ENCODE measurements at places on chromosomes 3 and 15. TPM values are rescaled to one million over a fixed set of nuclear protein-coding genes. Genes with fewer than 3 reads are reported as not detected.

GRCh38 chr3:25582242-25582641, 82.5 kb downstream of the TOP2B start:
- no peaks in the 10 kb centered on the region for H3K36me3 ChIP-seq
- DNase-seq: no peak
- H3K27ac ChIP-seq: no peak overlapping the region
- no peak overlapping the region for H3K4me3 ChIP-seq
- no peaks in the 10 kb centered on the region for H3K4me1 ChIP-seq
- no peaks in the 10 kb centered on the region for H3K27me3 ChIP-seq

The ADCY5 gene
- total RNA-seq: 5.3 TPM

The THAP10 gene
- 4.0 TPM for total RNA-seq

The ZNF770 gene
- total RNA-seq: 47.5 TPM

DNA sequence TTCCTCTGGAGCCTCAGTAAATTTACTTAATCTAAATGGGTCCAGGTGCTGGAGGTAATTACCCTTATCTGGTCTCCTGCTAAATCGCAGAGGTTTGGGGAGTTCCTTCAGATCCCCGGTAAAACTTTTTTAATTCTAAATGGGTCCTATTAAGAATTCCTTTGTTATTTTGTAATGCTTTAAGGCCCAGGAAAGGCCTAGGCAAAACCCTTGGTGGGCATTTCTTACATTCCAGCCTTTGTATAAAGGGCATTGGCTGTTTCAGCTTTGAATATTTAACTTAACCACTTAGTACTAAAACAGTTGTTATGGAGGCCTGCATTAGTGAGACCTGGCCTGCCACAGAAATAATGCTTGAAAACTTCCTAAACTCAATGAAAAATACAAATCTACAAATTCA, 14.9 kb upstream of the ZNF662 start:
- H3K27me3 ChIP-seq: no peaks in the 10 kb centered on the region
- H3K27ac ChIP-seq: no peak overlapping the region
- no peaks in the 10 kb centered on the region for H3K36me3 ChIP-seq
- no peak for DNase-seq

DNA sequence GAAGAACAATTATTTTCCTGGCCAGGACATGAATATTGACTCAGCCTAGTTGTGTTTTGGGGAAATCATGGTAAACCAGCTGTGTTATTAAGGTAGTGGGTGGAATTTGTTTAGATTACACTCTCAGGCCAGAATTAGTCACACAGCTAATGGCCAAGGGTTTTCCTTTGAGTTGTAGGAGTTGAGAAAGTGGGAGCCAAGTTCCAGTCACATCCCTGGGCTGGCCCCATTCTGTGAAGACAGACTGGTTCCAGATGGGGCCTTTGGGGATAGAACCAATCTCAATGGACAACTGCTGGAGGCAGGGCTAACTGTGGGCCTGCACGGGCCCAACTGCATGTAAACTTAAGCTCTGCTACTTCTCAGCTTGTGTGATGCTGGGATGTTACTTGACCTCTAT, 1.4 kb upstream of the RASL12 start:
- peak overlapping the region; percentile 76 for H3K27ac ChIP-seq
- H3K4me3 ChIP-seq: no peak overlapping the region
- peak; percentile 79 for DNase-seq

The VGLL3 gene
- 33.9 TPM for total RNA-seq

The TNNC1 gene
- total RNA-seq: 1.0 TPM

The EEF1AKMT4 gene
- 2.4 TPM for total RNA-seq

DNA sequence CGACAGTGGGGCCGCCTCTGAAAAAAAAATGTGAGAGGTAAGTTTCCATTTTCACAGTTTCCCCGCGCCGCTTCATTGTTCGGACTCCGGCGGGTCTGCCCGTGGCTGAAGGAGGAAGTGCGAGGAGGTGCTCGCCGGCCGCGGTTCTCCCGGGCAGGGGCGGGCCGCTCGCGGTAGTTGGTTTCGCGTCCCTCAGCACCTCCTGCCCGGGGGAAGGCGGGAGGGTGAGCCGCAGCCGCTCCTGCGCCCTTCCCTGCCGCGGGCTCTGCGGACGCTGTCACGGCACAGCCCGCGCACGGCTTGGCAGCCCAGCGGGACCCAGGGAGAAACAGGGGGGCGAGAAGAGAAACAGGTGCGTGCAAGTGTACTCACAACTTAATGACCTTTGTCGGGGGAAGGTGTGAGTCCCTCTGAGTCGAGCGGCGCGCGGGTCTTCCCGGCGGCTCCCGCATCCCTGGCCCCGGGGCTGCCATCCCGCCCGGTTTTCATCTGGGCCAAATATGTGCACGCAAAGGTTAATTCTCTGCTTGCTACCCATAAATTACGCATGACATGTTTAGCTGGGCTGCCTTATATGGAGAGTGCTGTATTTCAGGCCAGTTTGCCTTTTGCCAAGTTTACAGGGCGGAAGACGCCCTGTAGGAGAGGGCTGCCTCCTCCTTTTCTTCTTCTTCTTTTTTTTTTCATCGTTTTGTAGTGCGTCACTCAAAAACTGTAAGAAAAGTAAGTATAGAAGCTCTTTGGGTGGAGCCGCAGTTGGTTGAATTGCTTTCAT, 514 bp downstream of the MBNL1 start:
- no peaks in the 10 kb centered on the region for H3K36me3 ChIP-seq
- peak; percentile 73 for DNase-seq
- H3K27ac ChIP-seq: peak overlapping the region; percentile 95
- no peaks in the 10 kb centered on the region for H3K27me3 ChIP-seq

DNA sequence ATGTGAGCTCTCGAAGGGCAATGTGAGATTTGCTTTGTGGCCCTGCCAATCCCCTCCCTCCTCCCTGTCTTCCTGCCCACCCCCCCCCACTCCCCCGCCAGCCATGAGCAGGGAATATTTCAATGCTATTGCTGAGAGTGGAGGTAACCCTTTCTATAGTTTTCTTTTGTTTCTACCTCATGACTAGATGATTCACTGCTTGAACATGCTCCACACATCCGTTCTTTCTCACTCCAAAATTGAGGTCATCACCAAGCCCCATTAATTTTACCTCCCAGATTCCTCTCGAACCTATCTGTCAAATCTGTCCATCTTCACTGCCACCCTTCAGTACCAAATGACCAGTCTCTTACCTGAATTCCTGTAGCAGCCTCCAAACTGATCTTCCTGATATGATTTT, 12.2 kb downstream of the ZNF774 start:
- no peaks in the 10 kb centered on the region for H3K36me3 ChIP-seq
- H3K4me1 ChIP-seq: peaks cover 6% of the 10 kb centered on the region
- no peaks in the 10 kb centered on the region for H3K27me3 ChIP-seq
- DNase-seq: no peak
- no peak overlapping the region for H3K27ac ChIP-seq

GRCh38 chr3:56424885-56425284, 43.4 kb downstream of the ERC2 start:
- no peaks in the 10 kb centered on the region for H3K4me1 ChIP-seq
- no peaks in the 10 kb centered on the region for H3K27me3 ChIP-seq
- H3K27ac ChIP-seq: no peak overlapping the region
- no peak overlapping the region for H3K4me3 ChIP-seq

- no peak overlapping the region for H3K4me3 ChIP-seq
- H3K27me3 ChIP-seq: no peaks in the 10 kb centered on the region
- no peaks in the 10 kb centered on the region for H3K36me3 ChIP-seq
These were observed 214.3 kb upstream of the FEZF2 start for GRCh38 chr3:62587579-62588031.

- peaks cover 8% of the 10 kb centered on the region for H3K4me1 ChIP-seq
- H3K4me3 ChIP-seq: no peak overlapping the region
- no peaks in the 10 kb centered on the region for H3K27me3 ChIP-seq
- DNase-seq: no peak
- no peaks in the 10 kb centered on the region for H3K36me3 ChIP-seq
These were observed 57.1 kb downstream of the FEM1B start for GRCh38 chr15:68334661-68335124.

GRCh38 chr15:94234300-94234699, 2.9 kb downstream of the MCTP2 start:
- no peak overlapping the region for H3K27ac ChIP-seq
- DNase-seq: no peak
- H3K36me3 ChIP-seq: no peaks in the 10 kb centered on the region

DNA sequence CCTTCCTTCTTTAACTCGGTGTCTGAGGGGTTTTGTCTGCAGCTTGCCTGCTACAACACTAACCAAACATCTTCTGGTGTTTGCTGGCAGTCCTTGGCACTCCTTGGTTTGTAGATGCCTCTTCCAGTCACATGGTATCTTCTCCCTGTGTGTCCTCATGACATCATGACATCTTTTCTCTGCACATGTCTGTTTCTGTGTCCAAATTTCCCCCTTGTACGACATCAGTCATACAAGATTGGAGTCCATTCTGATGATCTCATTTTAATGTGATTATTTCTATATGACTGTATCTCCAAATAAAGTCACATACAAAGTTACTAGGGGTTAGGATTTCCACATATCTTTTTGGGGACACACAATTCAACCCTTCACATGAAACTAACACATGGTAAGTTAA, 152.3 kb upstream of the LRRN1 start:
- no peak for DNase-seq
- no peaks in the 10 kb centered on the region for H3K27me3 ChIP-seq
- no peak overlapping the region for H3K27ac ChIP-seq
- no peaks in the 10 kb centered on the region for H3K36me3 ChIP-seq
- no peak overlapping the region for H3K4me3 ChIP-seq

- H3K36me3 ChIP-seq: no peaks in the 10 kb centered on the region
- no peaks in the 10 kb centered on the region for H3K4me1 ChIP-seq
- no peaks in the 10 kb centered on the region for H3K27me3 ChIP-seq
- H3K27ac ChIP-seq: no peak overlapping the region
- DNase-seq: no peak
These were observed 55.1 kb downstream of the WDR76 start for GRCh38 chr15:43881944-43882343.

The SKOR1 gene
- total RNA-seq: 0.36 TPM

GRCh38 chr3:99910752-99911290, 93.2 kb downstream of the CMSS1 start:
- H3K36me3 ChIP-seq: no peaks in the 10 kb centered on the region
- H3K27me3 ChIP-seq: no peaks in the 10 kb centered on the region
- no peak for DNase-seq
- no peaks in the 10 kb centered on the region for H3K4me1 ChIP-seq
- no peak overlapping the region for H3K27ac ChIP-seq

- no peaks in the 10 kb centered on the region for H3K27me3 ChIP-seq
- no peak overlapping the region for H3K4me3 ChIP-seq
- H3K4me1 ChIP-seq: no peaks in the 10 kb centered on the region
- H3K27ac ChIP-seq: no peak overlapping the region
These were observed 34.8 kb downstream of the CRYGS start for GRCh38 chr3:186509423-186509822.

Measured in ovary (tissue), 10 donors.